A549 treated with Mapracorat at 1 μM for 4 hours (cell line): ENCODE measurements at places on chromosomes 5 and 9. TPM values are rescaled to one million over a fixed set of nuclear protein-coding genes. Genes with fewer than 3 reads are reported as not detected.

ACSL6 gene
- 0.06 to 0.07 TPM in 2 of 5 replicates, not detected in the others for total RNA-seq

PCDHGC3 gene
- 5.1 to 6.3 TPM (median 5.9 TPM) in 5 replicates for total RNA-seq

SEC61B gene
- total RNA-seq: 294 to 332 TPM (median 318 TPM) in 5 replicates

GIN1 gene
- total RNA-seq: 3.4 to 5.2 TPM (median 4.5 TPM) in 5 replicates

IL3 gene
- total RNA-seq: not detected in 5 replicates

CCDC180 gene
- 0.36 to 1.6 TPM (median 0.70 TPM) in 5 replicates for total RNA-seq

GPR151 gene
- not detected in 5 replicates for total RNA-seq

C9orf50 gene
- total RNA-seq: 0.36 TPM in 1 of 5 replicates, not detected in the others

WNK2 gene
- 3.4 to 9.3 TPM (median 5.9 TPM) in 5 replicates for total RNA-seq

FAM78A gene
- 0.16 to 1.0 TPM (median 0.29 TPM) in 5 replicates for total RNA-seq

CNTNAP3 gene
- total RNA-seq: 6.4 to 10.4 TPM (median 8.8 TPM) in 5 replicates

FNBP1 gene
- 11.4 to 13.2 TPM (median 12.7 TPM) in 5 replicates for total RNA-seq

ZNF622 gene
- 60.3 to 64.3 TPM (median 63.7 TPM) in 5 replicates for total RNA-seq

FAM200C gene
- total RNA-seq: 1.3 to 2.2 TPM (median 1.6 TPM) in 5 replicates

PTGES gene
- total RNA-seq: 146 to 175 TPM (median 148 TPM) in 5 replicates

IPO11 gene
- total RNA-seq: 15.1 to 17.8 TPM (median 15.9 TPM) in 5 replicates

ACER2 gene
- total RNA-seq: 2.0 to 3.1 TPM (median 2.9 TPM) in 5 replicates

UBLCP1 gene
- 33.6 to 39.4 TPM (median 34.4 TPM) in 5 replicates for total RNA-seq

ANXA1 gene
- 1,006 to 1,217 TPM (median 1,147 TPM) in 5 replicates for total RNA-seq

AP3B1 gene
- total RNA-seq: 29.6 to 34.6 TPM (median 31.1 TPM) in 5 replicates

NOXA1 gene
- total RNA-seq: 0.77 to 2.0 TPM (median 1.7 TPM) in 5 replicates

CATSPER3 gene
- total RNA-seq: 0.22 to 0.41 TPM (median 0.37 TPM) in 5 replicates

RANBP3L gene
- total RNA-seq: not detected in 5 replicates

LCN9 gene
- not detected in 5 replicates for total RNA-seq

TMEM232 gene
- total RNA-seq: 0.23 TPM in 1 of 5 replicates, not detected in the others

PPP1R26 gene
- 13.0 to 20.2 TPM (median 18.7 TPM) in 5 replicates for total RNA-seq

RICTOR gene
- total RNA-seq: 7.5 to 11.9 TPM (median 9.9 TPM) in 5 replicates

BBLN gene
- 43.1 to 66.3 TPM (median 62.6 TPM) in 5 replicates for total RNA-seq

DOK3 gene
- total RNA-seq: 2.8 to 6.3 TPM (median 4.0 TPM) in 5 replicates

MARCOL gene
- total RNA-seq: not detected in 5 replicates

TCF7 gene
- total RNA-seq: 10.7 to 12.3 TPM (median 11.9 TPM) in 5 replicates

RETREG1 gene
- total RNA-seq: 1.6 to 3.7 TPM (median 3.3 TPM) in 5 replicates

NSG2 gene
- not detected in 5 replicates for total RNA-seq

PTGDS gene
- 0.44 to 0.61 TPM (median 0.47 TPM) in 4 of 5 replicates, not detected in the other for total RNA-seq

ANKRD31 gene
- 0.02 to 0.07 TPM (median 0.05 TPM) in 4 of 5 replicates, not detected in the other for total RNA-seq

CCDC69 gene
- total RNA-seq: 1.1 to 2.3 TPM (median 1.4 TPM) in 5 replicates

CDC20B gene
- 0.07 to 0.09 TPM (median 0.09 TPM) in 4 of 5 replicates, not detected in the other for total RNA-seq

FCN2 gene
- total RNA-seq: not detected in 5 replicates

OR13C9 gene
- total RNA-seq: not detected in 5 replicates

FABP6 gene
- total RNA-seq: 0.60 to 1.3 TPM (median 0.75 TPM) in 5 replicates

FAM170A gene
- total RNA-seq: not detected in 5 replicates

SHISAL2B gene
- total RNA-seq: not detected in 5 replicates

ZNF608 gene
- total RNA-seq: 0.48 to 1.0 TPM (median 0.91 TPM) in 5 replicates

STKLD1 gene
- 0.90 to 1.7 TPM (median 1.1 TPM) in 5 replicates for total RNA-seq

IL13 gene
- total RNA-seq: 0.11 to 0.14 TPM in 2 of 5 replicates, not detected in the others
